ENCODE measurements at places on chromosomes 4 and X. TPM values are rescaled to one million over a fixed set of nuclear protein-coding genes. Genes with fewer than 3 reads are reported as not detected.

GRCh38 chr4:7313347-7313811 lies 121.0 kb downstream of the SORCS2 start:
- DNase-seq = no peak

- no peak for DNase-seq
These were observed 15.0 kb downstream of the FNIP2 start for GRCh38 chr4:158783785-158784184.

The FGF13 gene
- 0.66 TPM for total RNA-seq

The MND1 gene
- not detected for total RNA-seq

DNA sequence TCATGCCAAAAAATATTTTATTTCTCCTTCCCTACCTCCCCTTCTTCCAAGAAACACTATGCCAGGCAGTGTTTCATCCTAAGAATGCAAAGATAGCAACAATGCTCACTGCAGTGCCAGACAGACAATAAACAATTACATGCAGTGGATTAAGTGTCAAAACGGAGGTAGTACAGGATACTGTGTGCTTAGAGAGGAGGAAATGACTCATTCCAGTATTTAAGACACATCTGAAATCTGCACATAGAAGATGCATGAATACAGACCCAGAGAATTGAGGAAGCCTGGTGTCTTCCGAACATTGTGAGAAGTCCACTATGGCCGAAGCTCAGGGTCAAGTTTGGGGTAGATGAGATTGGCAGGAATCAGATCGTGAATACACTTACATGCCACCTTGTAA lies 326.4 kb downstream of the PPP3CA start:
- DNase-seq = no peak

DNA sequence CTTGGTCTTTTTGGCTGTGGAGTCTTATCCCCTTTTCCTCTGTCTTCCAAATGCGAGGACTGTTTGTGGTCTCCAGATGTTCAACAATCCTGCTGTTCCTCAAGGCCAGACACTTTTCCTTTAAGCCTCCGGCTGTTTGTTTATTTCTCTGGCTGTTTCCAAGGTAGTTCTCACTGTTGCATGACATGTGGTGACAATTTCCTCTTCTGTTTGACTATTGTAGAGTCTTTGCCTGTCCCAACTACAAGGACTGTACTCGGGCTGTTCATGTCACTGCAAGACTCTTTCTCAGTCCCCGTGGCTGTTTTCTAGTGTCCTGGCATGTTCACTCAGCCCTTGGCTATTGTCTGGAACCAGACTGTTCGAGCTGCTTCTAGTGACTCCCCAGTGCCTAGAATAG lies 50.6 kb downstream of the ZNF157 start:
- DNase-seq = no peak

GRCh38 chrX:29872831-29873230 lies 342.5 kb upstream of the MAGEB2 start:
- DNase-seq = no peak

DNA sequence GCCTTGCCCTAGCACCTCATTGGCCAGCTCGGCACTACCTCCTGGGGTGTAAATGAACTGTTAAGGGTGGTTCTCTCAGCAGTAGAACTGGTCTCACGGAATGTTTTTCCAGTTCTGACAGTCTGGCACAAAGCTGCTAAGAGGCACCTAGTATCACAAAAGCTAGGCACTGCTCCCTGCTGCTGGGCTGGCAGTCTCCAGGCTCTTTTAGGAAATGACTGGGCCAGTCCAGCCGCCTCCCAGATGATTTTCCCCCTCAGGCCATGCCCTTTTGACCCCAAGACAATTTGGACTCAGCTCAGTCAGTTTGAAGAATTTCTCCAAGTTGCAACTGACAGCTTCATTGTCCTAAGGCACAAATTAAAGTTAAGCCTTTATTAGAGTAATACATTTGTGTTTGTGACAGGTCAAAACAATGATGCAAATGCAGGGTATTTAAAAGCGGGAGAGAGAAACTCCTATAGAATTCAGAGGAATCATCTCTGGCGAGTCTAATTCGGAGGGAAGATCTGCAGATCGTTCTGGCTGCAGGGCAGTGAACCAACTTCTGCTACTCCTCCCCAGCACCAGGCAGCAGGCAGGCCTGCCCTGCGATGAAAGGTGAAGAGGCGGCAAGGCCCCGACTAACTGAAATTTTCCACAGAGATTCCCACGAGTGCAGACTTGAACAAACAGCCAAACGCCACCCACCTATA lies 7.9 kb downstream of the FRMD7 start:
- no peak for DNase-seq

GRCh38 chr4:61200187-61200915 lies at the start of gene ADGRL3:
Gene ADGRL3, plus strand, starts transcription at chr4:61200326.
- no peak for DNase-seq

DNA sequence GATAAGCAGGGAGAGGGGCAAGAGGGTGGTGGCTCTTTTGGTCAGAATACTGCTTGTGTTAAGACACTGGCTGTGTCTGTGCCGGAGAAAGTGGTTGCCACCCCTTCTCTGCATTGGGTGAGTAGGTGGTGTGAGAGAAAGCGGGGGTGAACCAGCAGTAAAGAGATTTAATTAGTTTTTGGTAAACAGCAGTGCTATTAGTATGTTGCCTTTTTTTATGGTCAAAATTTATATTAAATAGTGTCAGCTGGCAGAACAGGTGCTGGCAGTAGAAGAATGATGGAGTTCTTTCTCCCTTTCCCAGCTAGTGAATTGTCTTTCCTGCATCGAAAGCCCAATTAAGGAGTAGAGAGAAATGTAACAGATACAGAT lies 181.6 kb downstream of the LARP7 start:
- DNase-seq = no peak

The SPANXN1 gene
- total RNA-seq = not detected

DNA sequence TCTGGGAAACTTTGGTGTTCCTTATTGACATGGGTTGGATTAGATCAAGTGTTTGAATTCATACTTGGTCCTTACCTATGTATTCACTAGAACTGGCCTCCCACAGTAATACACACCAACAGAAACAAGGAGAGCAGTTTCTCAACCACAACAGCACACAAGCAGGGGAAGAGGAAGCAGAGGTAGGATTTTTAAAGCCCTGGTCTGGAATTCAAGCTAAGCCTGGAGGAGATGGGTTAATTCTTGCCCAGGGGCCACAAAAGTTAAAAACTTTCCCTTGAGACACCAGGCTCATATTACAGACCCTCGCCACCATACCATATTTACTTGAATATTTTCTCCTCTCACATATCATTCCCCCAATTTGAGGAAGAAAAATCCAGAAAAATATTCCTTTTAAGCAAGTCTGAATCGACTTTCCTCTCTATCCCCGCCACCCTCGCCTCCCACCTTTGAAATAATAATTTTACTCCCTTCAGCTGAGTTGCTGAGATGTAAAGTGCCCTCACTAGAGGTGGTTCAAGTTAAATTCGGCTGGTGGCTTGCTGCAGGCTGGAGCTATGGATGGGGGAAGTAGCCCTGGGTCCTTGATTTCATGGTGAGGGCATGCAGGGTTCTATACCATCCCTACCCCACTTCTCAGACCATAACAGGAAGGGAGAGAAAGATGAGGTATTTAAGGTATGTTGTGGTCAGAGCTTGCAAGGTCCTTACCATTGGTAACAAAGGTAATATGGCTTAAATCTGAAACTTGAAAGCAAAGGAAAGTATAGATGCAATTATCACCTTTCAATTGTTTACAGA lies 440.2 kb downstream of the INPP4B start:
- DNase-seq = no peak

- DNase-seq = no peak
These were observed 726.9 kb downstream of the GRID2 start for GRCh38 chr4:93030670-93031069.

- no peak for DNase-seq
These were observed 64.0 kb downstream of the GPRASP3 start for GRCh38 chrX:102784550-102784949.

- DNase-seq = no peak
These were observed 102.8 kb downstream of the STOX2 start for GRCh38 chr4:184007891-184008290.
